ENCODE measurements at places on chromosomes 4 and X.

DNA sequence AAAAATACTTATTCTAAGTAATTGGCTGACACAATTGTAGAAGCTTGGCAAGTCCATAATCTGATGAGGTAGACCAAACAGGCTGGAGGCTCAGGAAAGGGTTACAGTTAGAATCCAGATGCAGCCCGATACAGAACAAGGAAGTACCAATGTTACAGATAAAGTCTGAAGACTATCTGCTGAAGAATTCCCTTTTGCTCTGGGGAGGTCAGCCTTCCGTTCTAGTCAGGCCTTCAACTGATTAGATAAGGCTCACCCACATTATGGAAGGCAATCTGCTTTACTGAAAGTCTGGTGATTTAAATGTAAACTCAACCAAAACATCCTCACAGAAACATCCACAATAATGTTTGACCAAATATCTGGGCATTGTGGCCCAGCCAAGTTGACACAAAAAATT lies 7.4 kb upstream of the DYNLT3 start:
- no peak for DNase-seq

GRCh38 chrX:109704563-109704962 lies 28.5 kb downstream of the ACSL4 start:
- DNase-seq = no peak

GRCh38 chrX:5086388-5086787 lies 1142.3 kb downstream of the NLGN4X start:
- no peak for DNase-seq

GRCh38 chrX:136584545-136584944 lies 52.5 kb downstream of the VGLL1 start:
- DNase-seq = peak; percentile 19

DNA sequence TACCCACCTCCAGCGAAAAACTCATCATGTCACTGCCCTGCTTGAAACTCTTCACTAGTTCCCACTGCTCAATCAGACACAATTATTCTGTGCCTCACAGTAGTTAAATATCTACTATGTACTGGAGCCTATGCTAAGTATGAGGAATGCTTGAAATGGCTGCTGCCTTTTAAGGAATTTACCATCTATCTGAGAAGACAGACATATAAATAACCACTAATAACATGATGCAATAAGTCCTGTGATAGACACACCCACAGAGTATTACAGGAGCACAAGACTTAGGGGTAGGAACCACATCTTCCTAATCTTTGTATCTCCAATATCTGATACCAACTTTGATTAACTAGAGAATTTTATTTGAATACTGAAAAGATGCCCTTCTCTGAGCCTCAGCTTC lies 21.1 kb downstream of the SLC25A53 start:
- DNase-seq = no peak

All from activated CD4-positive, alpha-beta T cell treated with anti-CD3 and anti-CD28 coated beads, Interleukin-2, amount 50 U/mL, for 4 hours (primary cell).